ENCODE measurements at places on chromosomes 13 and 19.

GRCh38 chr19:12987781-12988180, 7.5 kb upstream of the NFIX start:
- DNase-seq: no peak

- DNase-seq: no peak
These were observed 99.7 kb downstream of the DCLK1 start for GRCh38 chr13:36031490-36031889.

- no peak for DNase-seq
These were observed 867.1 kb downstream of the UQCRFS1 start for GRCh38 chr19:28345811-28346210.

- no peak for DNase-seq
These were observed 14.2 kb downstream of the CRTC1 start for GRCh38 chr19:18697680-18698079.

GRCh38 chr13:99948907-99949678, 22.5 kb downstream of the ZIC5 start:
- DNase-seq: no peak

GRCh38 chr19:17950310-17951156, 16.4 kb upstream of the KCNN1 start:
- no peak for DNase-seq

DNA sequence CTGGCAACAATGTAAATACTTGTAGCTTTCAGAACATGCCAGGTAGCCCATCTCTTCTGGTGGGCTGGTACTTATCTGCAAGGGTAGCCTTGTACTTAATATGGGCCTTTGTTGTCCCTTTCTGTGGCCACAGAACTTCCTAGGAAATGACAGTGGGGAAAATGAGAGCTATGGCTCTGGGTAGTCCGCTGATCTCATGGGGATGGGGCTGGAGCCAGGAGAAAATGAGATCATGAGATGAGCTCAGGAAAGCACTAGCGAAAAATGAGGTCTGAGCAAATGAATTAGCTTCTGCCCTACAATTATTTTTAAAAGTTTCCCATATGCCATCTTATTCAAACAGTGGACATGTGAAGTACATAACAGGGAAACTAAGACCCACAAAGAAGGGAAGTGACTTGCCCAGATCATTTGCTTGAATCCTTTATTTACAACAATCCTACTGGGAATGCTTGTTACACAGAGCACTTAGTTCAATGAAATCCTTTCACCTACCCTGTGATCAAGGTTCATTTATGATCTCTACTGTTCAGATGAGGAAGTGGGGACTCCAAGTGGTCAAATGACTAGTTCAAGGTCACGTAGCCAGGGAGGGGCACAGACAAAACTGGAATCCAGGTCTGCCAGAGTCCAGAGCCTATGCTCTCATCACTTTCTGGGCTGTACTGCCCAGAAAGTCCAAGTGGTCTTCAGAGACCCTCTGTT, 87.1 kb downstream of the PTPRS start:
- no peak for DNase-seq

DNA sequence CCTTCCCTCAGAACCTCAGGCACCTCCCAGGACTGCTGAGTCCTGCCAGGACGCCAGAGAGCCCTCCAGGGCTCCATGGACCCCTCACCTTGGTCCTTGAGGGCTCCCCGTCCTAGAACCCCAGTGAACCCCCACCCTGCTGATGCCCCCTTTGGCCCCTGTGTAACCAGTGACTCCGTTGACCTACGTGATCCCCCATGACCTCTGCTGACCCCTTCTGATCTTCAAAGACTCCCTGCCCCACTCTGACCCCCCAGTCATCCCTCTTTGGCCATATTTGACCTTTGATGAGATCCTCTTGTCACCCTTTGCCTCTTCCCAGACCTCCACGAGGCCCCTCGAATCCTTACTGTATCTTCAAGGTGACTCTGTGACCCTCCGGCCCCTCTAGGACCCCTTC, 91.3 kb downstream of the MAP4K1 start:
- DNase-seq: no peak

GRCh38 chr13:47457626-47458025, 543.4 kb downstream of the SUCLA2 start:
- DNase-seq: no peak

GRCh38 chr13:51937320-51938290, 73.6 kb downstream of the ATP7B start:
- no peak for DNase-seq

GRCh38 chr19:10514211-10515145, 2.8 kb downstream of the S1PR5 start:
- DNase-seq: no peak

GRCh38 chr13:113592571-113592970, 8.0 kb downstream of the TFDP1 start:
- no peak for DNase-seq

DNA sequence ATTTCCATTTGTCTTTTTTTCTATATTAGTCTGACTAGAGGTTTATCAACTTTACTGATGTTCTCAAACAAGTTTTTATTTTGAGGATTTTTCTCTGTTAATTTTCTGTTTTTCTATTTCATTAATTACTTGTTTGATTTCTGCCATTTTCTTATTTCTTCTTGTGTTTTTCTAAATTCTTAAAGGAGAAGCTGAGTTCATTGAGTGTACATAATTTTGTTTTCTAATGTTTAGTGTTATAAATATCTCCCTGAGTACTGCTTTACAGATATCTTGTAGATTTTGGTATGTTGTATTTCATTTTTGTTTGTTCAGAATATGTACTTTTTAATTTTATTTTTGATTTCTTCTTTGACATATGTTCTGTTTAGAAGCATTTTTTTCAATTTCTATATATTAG, 1404.3 kb upstream of the MIR17HG start:
- DNase-seq: no peak

Data from Ammon's horn (tissue), 1 donor.